ENCODE measurements at places on chromosomes 6 and 20.

DNA sequence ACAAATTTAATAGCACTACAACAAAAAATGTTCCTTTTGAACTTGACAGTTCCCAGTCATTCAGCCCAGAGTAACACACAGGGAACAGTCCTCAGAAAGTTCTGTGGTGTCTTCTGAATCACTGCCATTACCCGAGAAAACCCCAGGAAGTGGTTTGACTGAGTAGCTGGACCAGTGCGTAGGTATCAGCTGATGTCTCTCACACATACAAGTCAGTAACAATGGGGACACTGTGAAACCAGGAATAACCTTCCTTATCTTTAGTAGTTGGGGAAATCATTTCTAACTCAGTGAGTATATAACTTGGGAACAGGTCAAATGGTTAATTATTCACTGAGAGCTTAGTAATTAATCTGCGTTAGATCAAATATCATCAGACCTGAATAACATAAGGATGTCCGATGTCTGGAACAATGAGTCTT lies 73.1 kb downstream of the HIVEP2 start:
- DNase-seq, result no peak

DNA sequence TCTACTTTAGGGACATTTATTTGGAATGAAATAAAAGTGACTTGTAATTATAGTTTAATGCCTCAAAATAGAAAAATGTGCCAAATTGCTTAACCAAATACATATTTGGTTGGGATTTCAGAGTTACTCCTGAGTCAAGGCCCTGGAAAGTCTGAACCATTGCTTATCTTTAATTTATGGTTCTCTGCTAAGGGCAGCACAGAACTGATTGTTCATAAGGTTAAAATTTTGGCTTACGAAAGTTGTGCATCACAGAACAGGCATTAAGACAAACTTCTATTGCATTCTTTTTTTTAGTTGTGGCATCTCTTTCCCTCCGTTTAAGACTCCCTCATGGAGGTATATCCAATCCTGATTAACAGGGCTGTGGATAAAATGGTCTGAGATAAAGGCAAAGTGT lies 92.2 kb upstream of the TENT5A start:
- DNase-seq, result no peak

GRCh38 chr6:132733283-132733682 lies 19.4 kb upstream of the VNN1 start:
- no peak for DNase-seq

DNA sequence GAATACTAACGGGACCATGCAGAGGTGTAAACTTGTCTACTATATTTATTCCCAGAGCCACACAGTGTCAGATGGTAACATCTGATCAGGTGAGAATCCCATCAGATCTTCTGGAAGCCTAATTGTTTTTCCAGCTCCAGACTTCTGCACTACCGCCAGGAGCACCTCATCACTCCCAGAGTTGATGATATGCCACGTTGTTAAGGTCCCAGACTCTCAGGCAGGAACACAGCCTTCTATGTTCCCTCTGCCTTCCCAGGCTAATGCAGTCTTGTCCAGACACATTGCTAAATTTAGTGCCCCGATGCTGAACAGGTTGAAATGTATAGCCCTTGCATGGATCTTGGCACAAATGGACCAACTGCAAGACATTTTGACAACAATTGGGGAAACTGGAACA lies 86.2 kb downstream of the PROKR2 start:
- DNase-seq, result no peak

- no peak for DNase-seq
Observed at GRCh38 chr6:163994566-163994965, 580.0 kb downstream of the QKI start.

DNA sequence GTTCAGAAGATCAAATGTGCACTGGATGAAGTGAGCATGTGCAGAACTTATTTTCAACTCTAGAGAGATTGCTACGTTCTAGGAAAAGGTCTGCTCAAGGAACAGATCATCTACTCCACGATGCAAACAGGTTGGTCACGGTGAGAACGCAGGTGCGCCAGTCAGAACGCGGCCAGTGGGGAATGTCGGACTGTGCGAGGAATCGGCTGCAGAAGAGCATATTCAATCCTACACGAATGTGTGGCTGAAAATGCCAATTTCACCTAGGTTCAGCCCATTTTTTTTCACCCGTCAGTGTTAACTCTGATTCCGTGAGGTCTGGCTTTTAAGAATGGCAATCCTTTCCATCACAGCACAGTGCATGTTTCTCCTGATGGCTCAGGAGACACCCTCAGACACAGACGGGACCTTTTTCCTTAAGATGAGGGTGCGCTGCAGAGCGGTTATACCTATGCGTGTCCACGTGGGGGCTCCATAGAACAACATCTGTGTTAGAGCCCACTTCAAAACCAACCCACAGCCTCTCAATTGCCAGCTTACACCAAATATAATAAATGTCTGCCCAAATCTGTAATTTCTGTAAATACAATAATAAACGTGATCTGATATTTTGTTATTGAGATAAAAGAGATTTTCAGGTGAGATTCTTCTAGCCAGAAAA lies 250.4 kb downstream of the FOXA2 start:
- no peak for DNase-seq

- DNase-seq, result no peak
Observed at GRCh38 chr6:148105695-148106094, 236.9 kb upstream of the SASH1 start.

DNA sequence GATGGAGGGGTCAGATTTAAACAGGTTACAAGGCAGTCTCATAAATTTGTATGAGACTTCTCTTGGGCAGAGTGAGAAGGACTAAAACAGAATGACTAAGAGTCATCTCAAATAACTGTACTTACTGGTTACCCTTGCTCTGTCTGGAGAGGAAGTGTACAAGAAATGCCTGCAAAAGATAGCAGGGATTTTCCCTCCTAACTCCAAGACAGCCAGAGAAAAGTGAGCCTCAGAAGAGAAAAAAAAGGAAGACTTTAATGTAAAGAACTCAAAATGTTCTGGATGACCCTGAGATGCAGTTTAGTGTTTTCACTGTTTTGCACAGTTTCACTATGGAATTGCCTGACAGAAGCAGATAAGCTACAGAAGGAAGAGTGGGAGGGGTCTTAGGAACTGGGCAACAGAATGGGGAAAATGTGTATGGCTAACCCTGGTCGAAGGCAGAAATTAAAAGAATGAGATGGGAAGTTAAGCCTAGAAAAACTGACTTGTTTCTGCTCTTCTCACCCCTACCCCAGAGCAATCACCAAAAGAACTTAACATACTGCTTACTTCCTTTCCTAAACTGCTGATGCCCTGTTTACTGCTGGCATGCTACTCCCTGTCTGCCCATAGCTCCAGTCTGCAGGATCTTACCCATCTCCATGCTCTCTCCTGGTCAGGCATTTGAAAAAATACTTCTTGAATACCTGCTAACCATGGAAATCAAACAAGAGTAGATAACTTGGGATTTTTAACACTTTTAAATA lies 98.1 kb upstream of the MARCKS start:
- DNase-seq, result no peak

DNA sequence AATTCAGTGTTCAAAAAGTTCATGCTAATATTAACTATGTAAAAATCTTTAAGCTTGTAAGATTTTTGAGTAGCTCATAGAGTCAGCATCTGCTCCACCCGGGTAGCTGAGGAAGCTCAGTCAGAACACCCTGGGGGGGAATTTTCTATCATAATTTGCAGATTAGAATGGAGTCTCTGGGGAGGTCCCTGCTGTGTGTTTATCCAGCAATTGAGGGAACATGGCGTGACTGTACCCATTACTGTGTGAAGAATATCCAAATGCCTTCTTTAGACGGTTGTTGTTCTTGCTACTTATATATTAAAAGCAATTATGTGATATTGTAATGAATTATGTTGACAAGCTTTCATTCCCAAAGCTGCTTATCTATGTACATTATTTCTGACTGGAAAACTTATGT lies 64.8 kb downstream of the AIG1 start:
- no peak for DNase-seq

DNA sequence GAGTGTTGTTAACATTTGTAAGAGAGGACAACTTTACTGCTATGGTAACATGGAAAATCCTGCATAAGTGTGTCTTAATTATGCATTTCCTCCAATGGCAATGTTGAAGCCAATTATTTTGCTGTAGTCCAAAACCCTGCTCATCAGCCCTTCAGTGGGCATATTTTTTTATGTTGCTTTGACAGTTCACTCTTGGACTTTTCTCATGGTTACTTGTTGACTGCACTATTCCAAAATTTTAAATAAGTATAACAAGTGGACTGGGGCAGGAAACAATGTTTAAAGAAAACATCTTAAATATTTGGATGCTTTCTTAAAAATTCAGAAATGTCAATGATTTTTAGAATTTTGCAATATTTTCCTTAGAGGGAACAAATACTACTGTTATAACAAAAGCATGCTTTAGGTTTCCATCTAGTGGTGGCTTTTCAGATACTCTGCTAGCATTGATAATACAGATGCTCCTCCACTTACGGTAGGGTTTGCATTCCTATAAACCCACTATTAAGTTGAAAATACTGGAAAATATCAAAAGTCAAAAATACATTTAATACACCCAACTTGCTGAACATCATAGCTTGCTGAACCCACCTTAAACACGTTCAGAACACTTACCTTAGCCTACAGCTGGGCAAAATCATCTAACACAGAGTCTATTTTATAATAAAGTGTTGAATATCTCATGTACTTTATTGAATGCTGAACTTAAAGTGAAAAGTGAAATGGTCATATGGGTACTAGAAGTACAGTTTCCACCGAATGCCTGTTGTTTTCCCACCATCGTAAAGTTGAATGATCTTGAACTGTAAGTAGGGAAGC lies 86.4 kb downstream of the ADGRG6 start:
- DNase-seq, result no peak

DNA sequence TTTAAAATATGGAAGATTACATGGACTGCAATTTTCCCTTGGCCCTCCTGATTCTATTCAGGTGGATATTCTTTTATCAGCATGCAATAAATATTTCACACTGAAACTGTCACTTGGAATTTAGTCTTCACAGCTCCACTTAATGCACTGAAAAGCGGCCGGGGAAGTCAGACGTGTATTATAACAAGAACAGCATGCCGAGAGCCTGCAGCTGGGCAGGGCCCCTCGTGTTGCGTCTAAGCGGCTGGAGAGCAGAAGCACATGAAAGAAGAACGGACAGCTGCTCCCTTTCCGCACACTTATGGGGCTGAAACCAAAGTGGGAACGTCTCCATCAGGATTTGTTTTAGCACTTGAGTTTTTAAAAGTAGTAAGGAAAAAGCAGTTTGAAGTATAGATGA lies 57.2 kb downstream of the LYRM4 start:
- no peak for DNase-seq

DNA sequence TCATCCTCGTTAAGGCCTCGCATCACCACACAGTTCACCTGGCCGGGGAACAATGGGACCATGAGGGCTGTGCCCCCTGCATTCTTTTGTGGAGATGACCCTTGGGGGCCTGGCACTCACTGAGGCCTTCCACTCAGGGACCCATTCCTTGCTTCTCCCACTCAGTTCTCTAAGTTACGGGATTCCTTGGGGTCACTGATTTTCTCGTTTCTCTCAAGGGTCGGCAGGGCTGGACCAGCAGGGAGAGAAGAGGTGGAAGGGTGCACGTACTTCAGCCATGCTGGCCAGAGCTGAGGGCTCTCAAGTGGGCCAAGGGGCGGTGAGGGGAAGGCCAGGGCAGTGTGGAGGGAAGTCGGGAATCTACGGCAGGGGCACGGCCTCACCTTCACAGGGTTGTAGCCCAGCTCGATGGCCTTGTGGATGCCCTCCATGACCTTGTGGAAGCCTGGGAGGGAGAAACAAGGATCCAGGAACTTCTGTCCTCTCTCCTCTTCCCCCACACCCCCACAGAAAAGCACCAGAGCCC lies 20.8 kb downstream of the MOCS1 start:
- DNase-seq, result no peak

DNA sequence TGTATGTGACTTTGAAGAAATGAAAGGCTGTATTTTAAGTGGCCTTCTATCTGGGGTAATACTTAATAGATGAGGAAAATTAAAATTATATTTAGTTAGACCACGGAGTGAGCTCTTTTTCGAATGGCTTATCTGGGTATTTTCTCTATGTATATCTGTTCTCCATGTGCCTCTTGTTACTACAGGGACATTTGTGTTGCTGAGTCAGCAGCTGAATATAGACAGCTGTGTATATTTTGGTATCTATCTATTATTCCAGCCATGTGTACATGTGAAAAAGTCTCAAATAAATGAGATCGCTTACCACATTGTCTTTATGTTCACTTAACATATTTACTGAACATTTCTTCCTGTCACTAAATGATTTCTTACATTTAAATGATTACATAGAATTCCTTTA lies 57.2 kb downstream of the TMEM200A start:
- no peak for DNase-seq

GRCh38 chr6:108616973-108617372 lies 56.3 kb downstream of the FOXO3 start:
- DNase-seq, result no peak

- DNase-seq, result no peak
Observed at GRCh38 chr6:108133594-108134179, 32.1 kb upstream of the NR2E1 start.

- DNase-seq, result no peak
Observed at GRCh38 chr6:95232446-95232845, 344.9 kb upstream of the MANEA start.

DNA sequence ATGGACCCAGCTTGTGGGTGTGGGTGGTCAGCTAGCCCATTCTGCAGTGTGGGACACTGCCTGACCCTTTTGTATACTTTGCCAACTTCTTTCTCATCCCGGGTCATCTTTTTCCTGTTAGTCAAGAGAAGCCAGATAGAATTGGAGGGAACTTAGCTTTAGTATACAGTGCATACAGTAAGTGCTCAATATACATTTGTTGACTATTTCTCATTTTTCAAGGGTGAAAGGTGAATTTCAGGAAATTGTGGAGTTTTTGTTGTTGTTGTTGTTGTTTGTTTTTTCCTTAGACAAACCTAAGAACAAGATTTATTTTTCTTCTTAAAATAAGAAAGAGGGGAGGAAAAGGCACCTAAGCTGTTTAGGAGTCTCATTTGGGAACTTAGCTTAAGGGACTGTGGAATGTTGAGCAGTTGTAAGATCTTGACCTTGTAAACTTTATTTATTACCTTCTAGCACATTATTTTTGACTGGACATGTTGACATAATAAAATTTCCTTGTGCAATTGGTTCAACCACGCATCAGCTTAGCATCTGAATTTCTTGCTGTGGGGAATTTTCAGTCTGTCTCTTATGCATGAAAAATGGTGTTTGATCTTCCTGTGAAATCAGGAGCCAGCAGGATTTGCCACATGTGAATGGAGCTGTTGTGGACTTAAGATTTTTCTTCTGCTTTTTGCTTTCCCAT lies 113.6 kb downstream of the ARID1B start:
- DNase-seq, result no peak

DNA sequence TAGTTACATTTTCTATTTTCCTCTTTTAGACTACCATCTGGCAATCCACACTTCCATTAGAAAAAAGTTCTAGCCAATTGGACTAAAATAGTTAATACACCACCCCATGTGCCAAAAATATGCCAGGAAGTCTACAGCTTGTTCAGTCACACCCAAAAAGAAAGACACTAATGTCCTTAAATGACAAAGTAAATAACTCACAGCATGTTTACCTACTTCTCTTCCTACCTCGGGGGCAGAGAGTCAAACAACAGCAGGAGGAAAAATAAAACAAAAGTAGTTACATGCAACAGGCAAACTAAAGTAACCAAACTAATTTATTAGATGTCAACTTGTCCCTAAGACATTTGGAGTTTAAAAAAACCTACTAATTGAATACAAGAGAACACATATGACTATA lies 57.0 kb downstream of the UBE3D start:
- no peak for DNase-seq

GRCh38 chr6:39929733-39930461 lies 4.4 kb downstream of the MOCS1 start:
- no peak for DNase-seq

GRCh38 chr6:89144354-89144906 lies 1.4 kb upstream of the PM20D2 start:
- DNase-seq, result no peak

- DNase-seq, result no peak
Observed at GRCh38 chr6:141736104-141736503, 396.6 kb upstream of the GJE1 start.

Measured in activated CD8-positive, alpha-beta memory T cell treated with anti-CD3 and anti-CD28 coated beads for 1 hour (primary cell).